ENCODE measurements at places on chromosomes 2 and 18. TPM values are rescaled to one million over a fixed set of nuclear protein-coding genes. Genes with fewer than 3 reads are reported as not detected.

Gene DYNAP
- total RNA-seq, result not detected

Gene SMC6
- total RNA-seq, result 23.3 TPM

Gene FKBP7
- total RNA-seq, result 3.5 TPM

- no peak for DNase-seq
Measured at GRCh38 chr2:31334311-31335026, 80.1 kb downstream of the XDH start.

DNA sequence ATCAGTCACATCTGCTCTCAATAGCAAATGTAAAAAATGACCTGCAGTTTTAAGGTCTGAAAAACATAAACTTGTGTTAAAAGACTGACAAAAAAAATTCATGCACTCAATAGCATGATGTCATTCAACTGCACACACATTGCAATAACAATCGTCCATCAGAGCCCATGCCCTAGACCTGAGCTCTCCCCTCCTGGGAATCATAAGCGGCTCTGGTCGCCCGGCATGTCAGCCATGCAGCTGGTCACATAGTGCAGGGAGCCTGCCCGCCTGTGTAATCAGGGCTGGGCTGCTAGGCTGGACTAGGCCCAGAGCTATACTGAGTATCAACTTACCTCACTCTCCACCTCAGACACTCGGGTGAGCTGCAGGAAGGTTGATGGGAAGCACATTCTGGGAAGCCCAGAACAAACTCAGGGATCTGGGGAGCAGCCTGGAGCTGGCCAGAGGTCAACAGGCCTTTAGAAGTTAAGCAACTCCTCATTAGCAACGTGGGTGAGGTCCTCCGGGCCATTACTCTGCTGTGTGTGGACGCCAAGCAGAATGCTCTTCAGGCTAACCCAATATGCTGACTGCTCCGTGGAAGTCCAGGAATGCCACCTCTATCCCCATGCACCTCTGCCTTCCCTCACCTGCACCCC is 165.5 kb downstream of the TTC32 start:
- DNase-seq, result no peak

DNA sequence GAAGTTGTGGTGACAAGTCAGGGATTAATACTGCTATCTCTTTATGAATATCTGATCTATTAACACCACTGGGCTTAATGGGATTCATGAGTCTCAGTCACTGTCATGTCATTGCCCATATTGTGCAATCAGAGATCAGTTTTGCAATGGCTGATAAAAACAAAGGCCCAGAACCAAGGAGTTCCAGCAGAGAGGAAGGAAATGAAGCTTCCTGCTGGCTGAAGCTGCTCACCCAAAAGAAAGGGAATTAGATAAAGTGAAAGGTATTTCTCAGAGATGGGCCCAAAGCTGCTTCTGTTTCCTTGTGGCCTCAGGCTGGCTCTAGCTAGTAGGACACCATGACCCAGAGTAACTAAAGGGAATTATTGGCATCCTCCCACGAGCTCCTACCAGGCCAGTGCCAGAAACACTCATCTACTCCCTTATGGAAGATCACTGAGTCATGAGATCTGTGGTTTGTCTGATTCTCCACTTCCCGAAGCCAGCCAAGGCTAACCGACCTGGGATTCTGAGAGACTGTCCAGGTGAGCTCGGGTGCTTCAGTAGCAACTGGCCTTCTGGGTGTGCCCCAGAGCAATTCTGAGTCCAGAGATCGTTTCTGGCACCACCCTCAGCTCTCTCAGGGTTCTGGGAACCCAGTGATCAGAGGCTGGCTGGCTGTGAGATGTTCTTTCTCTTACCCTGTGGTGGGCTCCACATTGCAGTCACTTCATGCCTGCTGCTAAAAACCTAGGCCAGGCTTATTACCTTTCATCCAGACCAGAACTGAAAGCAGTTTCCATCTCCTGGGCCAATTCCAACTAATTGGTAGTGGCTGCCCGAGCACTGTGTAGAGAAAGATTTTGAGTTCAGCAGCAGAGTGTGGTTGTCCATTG is 129.5 kb upstream of the PELI1 start:
- DNase-seq, result peak; percentile 66

Gene FOXI3
- total RNA-seq, result not detected

DNA sequence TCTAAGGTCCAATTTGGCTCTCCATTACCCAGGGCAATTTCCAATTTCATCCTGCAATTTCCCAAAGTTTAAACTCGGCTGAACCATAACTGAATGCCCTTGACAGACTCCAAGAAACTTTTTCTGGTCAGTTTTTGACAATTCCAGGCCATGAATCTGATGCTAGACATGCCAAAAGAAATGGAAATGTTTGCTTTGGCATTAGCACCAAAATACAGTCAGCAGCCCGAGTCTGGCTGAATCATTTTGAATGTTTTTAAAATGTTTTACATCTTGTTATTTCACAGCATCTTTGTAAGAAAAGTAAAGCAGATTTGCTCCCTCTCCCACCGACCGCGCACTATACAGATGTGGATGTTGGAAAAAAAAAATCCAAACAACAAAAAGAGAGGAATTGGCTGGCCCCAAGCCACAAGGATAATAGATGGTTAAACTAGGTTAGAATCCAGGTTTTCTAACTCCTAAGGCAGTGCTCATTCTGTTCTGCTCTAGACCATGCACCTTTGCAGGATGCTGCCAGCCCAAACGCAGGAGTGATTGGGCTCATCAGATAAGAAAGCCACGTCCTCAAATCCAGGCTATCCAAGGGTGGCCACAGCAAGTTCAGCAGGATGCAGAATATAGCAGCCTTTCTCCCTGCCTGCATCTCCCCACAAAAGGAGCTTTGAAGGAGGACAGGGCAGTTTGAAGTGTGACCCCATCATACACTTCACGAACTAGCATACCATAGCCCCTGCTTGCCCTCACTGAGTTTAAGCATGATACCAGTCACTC is 167.5 kb downstream of the ALK start:
- no peak for DNase-seq

GRCh38 chr2:53098696-53099078 is 668.9 kb upstream of the CHAC2 start:
- DNase-seq, result no peak

DNA sequence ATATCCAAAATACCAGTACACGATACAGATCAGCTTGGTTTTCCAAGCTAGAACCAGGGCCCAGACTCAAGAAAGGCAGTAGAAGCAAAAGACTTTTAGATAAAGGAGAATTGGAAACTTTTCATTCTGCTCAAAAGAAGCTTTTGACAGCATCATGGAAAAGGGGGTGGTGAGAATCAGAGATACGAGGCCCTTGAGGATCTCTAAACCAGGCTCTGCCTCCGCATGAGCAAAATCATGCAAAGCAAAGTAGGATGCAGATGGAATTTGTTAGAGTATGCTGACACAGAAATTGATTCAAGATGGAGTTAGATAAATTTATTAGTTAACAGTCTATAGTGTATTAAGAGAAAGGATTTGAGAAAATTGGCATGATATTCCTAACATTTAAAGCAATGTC is 39.8 kb downstream of the FAM98A start:
- no peak for DNase-seq

DNA sequence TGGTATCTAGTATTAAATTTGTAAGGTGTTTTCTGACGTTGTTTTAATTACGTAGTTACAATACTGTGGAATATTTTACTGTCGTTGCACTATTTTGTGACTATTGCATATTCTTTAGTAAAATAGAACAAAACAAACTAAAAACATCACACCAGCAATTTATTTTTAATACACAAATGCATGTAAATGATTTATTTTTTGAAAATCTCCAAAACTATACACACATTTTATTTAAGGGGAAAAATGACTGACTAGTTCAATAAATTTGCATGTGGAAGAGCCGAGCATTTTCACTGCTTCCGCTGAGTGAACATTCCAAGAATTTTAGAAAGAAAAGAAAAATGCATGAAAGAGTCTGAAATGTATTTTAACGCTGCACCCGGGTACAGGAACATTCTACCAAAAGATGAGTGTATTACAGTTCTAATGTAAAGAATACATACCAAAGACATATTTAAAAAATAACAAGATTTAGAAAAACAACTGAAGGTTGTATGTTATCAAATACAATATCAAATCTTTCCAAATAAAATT is 257.7 kb downstream of the MEIS1 start:
- no peak for DNase-seq

GRCh38 chr2:240567872-240568677 is at the start of gene RNPEPL1:
TSS of gene RNPEPL1 (plus strand) at chr2:240568484. CDS start at chr2:240568587, 103 bp downstream.
- DNase-seq, result peak; percentile 43

Gene POTEC
- total RNA-seq, result not detected

- no peak for DNase-seq
Measured at GRCh38 chr2:133777574-133777960, 209.3 kb upstream of the NCKAP5 start.

DNA sequence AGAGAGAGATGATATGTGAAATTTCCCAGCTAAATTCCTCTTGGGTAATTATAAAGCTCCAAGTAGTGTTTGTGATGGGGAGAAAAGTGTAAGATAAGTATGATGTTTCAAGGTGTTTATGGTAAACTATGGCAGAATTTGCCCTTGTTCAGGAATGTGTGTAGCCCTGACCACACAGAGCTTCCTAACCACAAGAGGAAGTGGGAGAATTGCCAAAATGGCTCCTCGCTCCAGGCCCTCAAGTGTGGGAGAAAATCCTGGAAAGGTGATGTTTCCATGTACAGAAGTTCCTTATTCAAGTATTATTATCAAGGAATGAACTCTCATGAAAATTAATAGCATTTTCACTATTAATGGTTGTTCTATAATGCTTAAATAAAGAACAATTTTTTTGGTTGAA is 878.3 kb downstream of the TDRD15 start:
- DNase-seq, result no peak

- no peak for DNase-seq
Measured at GRCh38 chr18:45467293-45467692, 148.0 kb upstream of the SLC14A2 start.

- DNase-seq, result no peak
Measured at GRCh38 chr18:3885209-3885792, 435.3 kb downstream of the TGIF1 start.

Gene PDE1A
- total RNA-seq, result 2.2 TPM

DNA sequence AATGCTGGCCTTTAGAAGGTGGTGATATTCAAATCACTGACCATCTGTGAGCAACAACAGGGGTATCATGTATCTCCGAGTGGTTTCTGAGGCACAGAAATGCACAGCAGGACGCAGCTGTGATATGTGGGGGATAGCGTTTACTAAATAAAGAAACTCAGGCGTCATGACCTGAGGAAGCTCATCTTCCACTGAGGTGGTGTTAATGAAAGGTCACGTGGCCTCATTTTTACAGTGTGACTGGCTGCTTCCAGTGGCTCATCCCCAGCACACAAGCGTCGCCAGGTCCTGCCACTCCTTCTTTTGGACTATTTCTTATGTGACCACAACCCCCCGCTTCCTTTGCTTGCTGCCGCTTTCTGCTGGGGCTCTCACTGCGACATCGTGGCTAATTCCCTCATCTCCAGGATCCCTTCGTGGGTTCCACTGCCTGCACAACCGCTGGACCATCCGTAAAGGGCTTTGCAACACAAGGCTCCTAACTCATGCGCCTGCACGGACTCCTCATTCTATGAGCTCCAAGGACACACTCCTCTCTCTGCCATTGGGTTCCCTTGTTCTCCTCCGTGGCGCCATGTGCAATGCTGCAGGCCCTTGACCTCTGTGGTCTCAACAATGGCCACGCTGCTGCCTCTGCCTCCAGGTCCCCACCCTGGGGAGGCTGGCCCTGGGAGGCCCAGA is 109.3 kb downstream of the MBP start:
- no peak for DNase-seq

DNA sequence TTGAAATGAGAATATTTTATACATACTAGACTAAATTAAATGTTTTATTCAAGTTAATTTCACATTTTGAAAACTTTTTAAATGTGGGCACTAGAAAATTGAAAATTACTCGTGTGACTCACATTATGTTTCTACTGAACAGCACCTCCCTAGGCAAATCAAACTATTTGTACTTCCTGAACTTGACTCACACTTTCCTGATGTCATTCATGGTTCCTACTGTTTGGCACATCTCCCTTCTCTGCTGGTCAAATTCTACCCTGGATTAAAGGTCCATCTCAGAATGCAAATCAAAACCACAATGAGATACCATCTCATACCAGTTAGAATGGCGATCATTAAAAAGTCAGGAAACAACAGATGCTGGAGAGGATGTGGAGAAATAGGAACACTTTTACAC is 16.7 kb downstream of the LHCGR start:
- DNase-seq, result no peak

Gene C2orf15
- 3.5 TPM for total RNA-seq

Gene KYNU
- total RNA-seq, result 2.3 TPM

- no peak for DNase-seq
Measured at GRCh38 chr2:214514704-214515103, 103.8 kb downstream of the VWC2L start.

GRCh38 chr2:10303694-10304378 is 1.1 kb downstream of the HPCAL1 start:
- peak; percentile 63 for DNase-seq

Gene SMYD5
- total RNA-seq, result 14.4 TPM

GRCh38 chr2:240296476-240297255 is 138.8 kb upstream of the GPC1 start:
- no peak for DNase-seq

DNA sequence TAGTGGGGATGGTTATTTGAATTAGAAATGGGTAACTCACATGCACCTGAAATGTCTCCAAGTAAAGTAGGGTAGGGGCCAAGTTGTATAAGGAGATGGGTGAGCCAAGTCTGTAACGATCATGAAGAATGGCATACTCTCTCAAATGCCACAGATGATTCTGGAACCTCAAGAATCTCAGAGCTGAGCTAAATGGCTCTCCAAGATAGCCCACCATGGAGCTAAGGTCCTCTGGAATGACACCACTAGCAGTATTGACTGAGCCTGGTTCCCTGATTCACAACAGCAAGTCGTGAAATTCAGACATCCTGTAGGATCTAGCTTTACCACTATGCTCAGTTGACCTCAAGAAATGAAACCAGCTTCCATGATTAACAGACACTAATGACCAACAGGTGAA is 115.9 kb upstream of the EPAS1 start:
- DNase-seq, result no peak

- no peak for DNase-seq
Measured at GRCh38 chr2:101560780-101561315, 85.9 kb upstream of the RFX8 start.

Gene IL36A
- total RNA-seq, result not detected

DNA sequence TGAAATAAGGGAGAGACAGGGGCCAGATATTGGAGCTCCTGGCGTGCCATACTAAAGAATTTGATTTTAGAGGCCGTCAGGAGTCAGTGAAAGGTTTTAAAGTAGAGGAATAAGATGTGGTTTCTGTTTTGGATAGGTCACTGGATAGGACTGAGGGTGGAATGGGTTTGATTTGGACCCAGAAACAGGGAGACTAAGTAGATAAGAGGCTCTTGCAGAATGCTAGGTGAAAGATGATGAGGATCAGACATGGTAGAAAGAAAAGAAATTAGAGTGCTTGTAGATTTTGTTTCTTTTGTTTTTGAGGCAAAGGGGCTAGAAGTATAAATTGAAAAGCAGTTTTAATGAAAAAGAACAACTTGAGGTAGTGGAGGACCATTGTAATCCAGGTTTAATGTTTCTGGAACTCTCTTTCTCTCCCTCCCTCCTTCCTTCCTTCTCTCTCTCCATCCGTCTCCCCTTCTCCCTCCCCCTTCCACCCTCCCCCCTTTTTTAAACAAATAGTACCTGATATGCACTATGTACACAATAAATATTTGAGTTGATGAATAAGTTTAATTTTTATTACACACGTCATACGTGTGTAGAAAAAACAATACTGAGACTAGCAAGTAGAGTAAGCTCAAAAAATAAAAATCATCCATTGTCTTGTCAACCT is 1.9 kb downstream of the NDUFV2 start:
- DNase-seq, result no peak

GRCh38 chr2:120831086-120831485 is 95.4 kb downstream of the GLI2 start:
- no peak for DNase-seq

Measured in left colon (tissue), 2 donors.